ENCODE measurements at places on chromosomes 12 and 14.

DNA sequence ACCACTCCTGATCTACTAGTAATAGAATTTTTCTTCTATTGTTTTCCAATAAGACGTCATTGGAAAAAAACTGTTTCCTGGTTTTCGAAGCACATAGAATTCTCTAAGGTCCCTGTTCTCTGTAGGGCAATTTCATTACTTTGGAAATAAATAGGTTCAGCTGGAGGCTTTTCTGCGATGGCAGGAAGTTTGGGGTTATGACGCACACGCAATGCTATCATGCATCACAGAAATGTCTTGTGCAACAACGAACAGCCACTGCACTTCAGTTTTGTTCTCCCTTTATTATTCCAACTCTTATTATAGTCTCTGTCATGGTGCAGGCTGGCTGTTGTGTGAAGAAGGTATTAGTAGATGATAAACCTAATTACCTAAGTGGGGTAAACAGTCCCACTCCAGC, 59.0 kb downstream of the KCNK10 start:
- DNase-seq: no peak

- no peak for DNase-seq
These were observed 38.4 kb downstream of the ESR2 start for GRCh38 chr14:64255756-64256155.

DNA sequence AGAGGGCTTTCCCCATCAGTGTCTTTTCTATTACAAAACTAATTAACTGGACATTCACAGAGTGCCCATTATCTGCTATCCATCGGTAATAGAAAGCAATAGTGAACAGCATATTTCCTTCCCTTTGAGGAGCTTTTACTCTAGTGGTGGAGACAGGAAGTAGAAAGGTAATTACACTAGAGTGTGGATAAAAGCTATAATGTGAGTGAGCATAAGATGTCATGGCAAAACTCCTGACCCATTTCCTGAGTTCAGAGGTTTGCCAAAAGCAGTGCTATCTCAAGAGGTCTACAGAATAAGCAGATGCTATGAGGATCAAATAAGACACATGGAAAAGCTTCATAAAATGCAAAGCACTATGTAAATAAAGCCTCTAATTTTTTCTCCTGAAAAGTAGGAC, 24.0 kb downstream of the TIMELESS start:
- no peak for DNase-seq

DNA sequence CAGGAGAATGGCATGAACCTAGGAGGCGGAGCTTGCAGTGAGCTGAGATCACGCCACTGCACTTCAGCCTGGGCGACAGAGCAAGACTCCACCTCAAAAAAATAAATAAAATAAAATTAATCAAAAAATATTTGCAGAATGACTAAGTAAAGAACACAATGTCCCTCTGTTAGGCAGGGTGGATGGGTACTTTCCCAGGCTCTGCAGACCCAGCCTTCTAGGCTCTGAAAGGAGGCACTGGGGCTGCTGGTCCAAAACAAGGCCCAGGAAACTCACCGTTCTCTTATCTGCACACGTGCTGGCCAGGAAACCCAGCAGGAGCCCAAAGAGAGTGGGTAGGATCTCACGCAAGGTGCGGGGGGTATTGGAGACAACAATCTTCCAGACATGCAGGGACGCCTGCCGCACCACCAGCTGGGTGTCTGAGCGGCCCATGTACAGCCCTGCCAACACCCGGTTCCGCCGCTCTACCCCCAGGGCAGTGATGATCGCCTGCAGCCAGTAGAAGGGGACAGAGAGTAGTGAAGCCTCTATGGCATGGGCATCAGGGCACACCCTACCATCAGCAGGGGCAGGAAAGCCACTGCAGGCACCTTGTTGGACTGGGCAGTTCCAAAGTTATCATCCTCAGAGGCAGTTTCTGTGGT, 25.8 kb upstream of the RAB35 start:
- no peak for DNase-seq

GRCh38 chr12:22709292-22709691, 84.3 kb downstream of the ETNK1 start:
- no peak for DNase-seq

DNA sequence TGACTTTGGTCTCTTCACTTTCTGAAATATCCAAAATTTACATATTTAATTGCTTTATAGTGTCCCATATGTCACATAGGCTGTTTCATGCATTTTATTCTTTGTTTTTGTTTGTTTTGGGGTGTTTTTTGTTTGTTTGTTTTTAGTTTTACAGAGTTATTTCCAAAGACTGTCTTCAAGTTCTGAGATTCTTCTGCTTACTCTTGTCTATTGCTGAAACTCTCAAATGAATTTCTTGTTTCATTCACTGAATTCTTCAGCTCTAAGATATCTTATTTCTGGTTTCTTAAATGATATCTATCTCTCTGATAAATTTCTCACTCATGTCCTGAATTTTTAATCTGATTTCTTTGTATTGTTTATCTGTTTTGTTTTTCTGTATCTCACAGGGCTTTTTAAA, 412.0 kb upstream of the ATP2B1 start:
- no peak for DNase-seq
